ENCODE measurements at places on chromosomes 16 and 17. TPM values are rescaled to one million over a fixed set of nuclear protein-coding genes. Genes with fewer than 3 reads are reported as not detected.

ASPA gene
- 0.16 TPM for polyA plus RNA-seq

TMEM238L gene
- polyA plus RNA-seq, result not detected

AGRP gene
- polyA plus RNA-seq, result not detected

BICDL2 gene
- polyA plus RNA-seq, result 0.30 TPM

GSG1L gene
- polyA plus RNA-seq, result not detected

CDRT15 gene
- polyA plus RNA-seq, result not detected

DNA sequence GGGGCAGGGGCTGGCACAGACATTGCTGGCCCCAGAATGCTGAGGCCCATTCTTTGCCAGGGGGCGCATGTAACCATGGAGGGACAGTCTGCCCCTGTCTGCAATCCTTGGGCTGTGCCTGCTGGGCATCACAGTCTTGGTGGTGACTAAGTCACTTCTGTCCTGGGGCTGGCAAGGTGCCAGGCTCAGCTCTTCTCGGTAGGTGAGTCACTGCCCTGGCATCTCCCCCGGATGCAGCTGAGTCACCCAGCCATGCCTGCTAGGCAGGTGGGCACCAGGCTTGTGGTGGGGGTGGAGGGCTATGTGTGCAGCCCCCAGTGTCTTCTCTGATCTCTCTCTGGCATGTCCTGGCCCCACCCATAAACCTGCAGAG, 5.6 kb downstream of the RARA start:
- H3K4me3 ChIP-seq, result no peak overlapping the region
- no peaks in the 10 kb centered on the region for H3K36me3 ChIP-seq
- H3K27ac ChIP-seq, result peak overlapping the region; percentile 31
- DNase-seq, result peak; percentile 98

DNA sequence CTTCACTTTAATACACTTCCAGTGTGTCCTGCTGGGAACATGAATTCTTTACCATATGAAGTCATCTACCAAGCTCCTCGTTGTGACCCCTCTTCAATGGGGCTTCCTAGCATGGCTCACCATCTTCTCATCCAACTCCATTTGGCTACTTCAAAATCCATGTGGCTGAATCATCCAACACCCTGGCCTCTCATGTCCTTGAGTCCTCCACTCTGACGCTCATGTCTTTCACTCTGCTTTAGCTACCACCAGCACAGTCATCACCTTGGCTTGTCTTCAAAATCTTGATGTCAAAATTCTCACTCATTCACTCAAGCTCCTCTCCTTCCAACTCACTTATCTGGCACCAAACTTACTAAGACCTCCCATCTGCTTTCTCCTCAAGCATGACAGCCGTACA, 35.8 kb downstream of the AMFR start:
- DNase-seq, result peak; percentile 99
- peaks cover 12% of the 10 kb centered on the region for H3K36me3 ChIP-seq
- H3K4me1 ChIP-seq, result peaks cover 39% of the 10 kb centered on the region
- peak overlapping the region; percentile 89 for H3K27ac ChIP-seq
- H3K4me3 ChIP-seq, result peak overlapping the region; percentile 23

- H3K4me3 ChIP-seq, result no peak overlapping the region
- H3K27ac ChIP-seq, result no peak overlapping the region
- H3K27me3 ChIP-seq, result no peaks in the 10 kb centered on the region
- H3K4me1 ChIP-seq, result peaks cover 21% of the 10 kb centered on the region
- DNase-seq, result no peak
Observed at GRCh38 chr16:50303605-50304466, 37.5 kb downstream of the ADCY7 start.

DNA sequence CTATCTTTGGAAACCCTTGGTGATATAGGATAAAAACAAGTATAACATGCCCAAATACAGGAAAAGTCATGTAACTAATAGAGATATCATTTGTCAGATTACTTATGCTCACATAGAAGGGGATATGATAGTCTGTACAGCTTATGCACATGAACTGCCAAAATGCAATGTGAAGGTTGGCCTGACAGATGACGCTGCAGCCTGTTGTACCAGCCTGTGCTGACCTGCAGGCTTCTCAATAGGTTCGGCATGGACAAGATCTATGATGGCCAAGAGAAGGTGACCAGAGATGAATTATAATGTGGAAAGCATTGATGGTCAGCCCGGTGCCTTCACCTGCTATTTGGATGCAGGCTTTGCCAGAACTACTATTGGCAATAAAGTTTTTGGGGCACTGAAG, 12.7 kb downstream of the WFIKKN2 start:
- DNase-seq, result no peak
- H3K4me3 ChIP-seq, result no peak overlapping the region
- no peaks in the 10 kb centered on the region for H3K36me3 ChIP-seq
- H3K27me3 ChIP-seq, result no peaks in the 10 kb centered on the region

- no peak overlapping the region for H3K4me3 ChIP-seq
- no peaks in the 10 kb centered on the region for H3K27me3 ChIP-seq
- H3K36me3 ChIP-seq, result peaks cover 8% of the 10 kb centered on the region
- H3K27ac ChIP-seq, result no peak overlapping the region
Observed at GRCh38 chr17:37546302-37546701, 56.6 kb downstream of the DUSP14 start.

DNA sequence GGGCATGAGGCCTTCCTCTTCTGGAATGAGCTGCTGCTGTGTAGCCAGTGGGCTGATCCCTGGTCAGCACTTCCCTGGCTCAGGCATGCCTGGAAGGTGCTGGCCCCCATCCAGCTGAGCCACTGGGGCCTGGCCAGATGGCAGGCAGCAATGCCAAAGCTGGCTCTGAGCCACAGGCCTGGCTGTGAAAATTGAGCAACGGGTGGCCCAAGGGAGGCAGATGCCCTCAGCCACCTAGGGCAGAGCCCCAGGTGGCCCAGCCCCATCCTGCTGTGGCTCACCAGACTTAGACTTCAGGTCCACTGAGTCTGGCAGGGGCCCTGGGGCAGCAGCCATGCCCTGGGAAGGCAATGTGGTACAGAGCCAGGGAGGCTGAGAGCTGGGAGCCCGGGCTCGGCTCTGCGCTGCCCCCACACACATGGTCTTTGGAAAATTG, 8.5 kb upstream of the CRHR1 start:
- H3K4me3 ChIP-seq, result no peak overlapping the region
- no peaks in the 10 kb centered on the region for H3K36me3 ChIP-seq
- no peak overlapping the region for H3K27ac ChIP-seq
- H3K4me1 ChIP-seq, result no peaks in the 10 kb centered on the region
